ENCODE measurements at places on chromosomes 3 and 15.

- DNase-seq, result no peak
Observed at GRCh38 chr3:146390957-146391356, 78.4 kb downstream of the PLSCR2 start.

- DNase-seq, result no peak
Observed at GRCh38 chr3:32076566-32076965, 29.9 kb upstream of the GPD1L start.

GRCh38 chr3:34035775-34036174, 237.3 kb downstream of the PDCD6IP start:
- DNase-seq, result no peak

DNA sequence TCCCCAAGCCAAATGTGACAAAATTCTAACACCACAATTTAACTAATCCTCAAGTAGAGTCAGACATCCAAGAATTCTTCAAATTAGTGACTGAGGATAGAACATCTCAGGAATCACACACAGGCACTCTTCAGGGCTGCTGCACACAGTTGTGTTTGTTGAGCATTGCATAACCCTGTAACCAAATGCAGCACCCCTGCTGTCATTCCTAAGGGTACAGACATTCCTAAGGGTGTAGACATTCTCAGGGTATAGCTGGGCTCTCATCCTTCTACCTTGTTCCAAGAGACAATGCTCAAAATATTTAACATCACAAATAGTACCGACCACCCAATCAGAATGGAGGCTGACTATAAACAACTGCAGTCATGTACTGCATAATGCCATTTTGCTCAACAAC, 107.1 kb upstream of the UBE2E2 start:
- DNase-seq, result no peak

GRCh38 chr15:34606545-34606944, 23.1 kb upstream of the GOLGA8B start:
- DNase-seq, result no peak

DNA sequence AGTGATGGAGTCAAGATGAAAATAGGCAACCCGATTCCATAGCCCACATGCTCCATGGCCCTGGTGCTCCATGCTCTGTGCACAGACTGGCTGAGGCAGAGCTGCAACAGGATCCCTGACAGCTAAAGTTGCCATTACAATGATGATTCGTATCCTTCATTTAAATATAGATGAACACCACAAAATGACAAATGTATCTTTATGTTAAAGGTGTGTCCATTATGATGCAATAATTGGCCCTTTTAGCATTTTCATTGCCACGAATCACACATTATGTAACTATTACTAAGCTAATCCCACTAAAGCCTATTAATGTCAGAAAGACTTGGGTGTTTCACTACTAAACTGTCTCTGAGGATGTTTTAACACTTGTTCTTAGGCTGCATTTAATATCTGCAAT, 270.2 kb upstream of the THBS1 start:
- DNase-seq, result no peak

GRCh38 chr3:115361806-115362205, 214.7 kb upstream of the ZBTB20 start:
- DNase-seq, result no peak

GRCh38 chr3:52231502-52232278, 6.2 kb upstream of the TLR9 start:
- peak; percentile 76 for DNase-seq

GRCh38 chr15:77817434-77817833, 184.7 kb upstream of the LINGO1 start:
- DNase-seq, result no peak

DNA sequence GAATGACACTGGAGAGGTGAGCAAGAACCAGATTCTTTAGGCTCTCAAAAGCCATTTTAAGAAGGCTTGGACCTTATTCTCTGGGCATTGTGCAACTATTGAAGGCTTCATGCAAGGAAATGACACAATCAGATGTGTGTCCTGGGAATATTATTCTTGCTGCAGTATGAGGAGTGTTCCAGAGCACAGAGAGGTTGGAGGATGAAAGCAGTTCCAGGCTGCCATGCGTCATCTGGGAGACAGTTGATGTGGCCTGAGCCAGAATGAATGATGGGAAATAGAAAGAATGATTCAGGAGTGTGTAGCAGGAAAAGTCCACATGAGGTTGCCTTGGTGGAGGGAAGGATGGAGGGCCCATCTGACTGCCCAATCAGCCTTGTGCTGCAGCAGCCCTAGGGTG, 123.1 kb downstream of the CHCHD6 start:
- DNase-seq, result no peak

DNA sequence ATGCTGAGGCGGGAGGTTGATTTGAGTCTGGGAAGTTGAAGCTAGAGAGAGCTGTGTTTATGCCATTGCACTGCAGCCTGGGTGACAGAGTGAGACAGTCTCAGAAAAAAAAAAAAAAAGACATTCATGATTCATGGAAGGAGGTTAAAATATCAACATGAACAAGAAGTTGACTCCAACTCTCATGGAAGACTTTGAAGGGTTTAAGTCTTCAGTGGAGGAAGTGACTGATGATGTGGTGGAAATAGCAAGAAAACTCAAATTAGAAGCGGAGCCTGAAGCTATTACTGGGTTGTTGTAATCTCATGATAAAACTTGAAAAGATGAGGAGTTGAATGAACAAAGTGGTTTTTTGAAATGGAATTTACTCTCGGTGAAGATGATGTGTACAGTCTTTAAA, 491.8 kb downstream of the SQOR start:
- no peak for DNase-seq

GRCh38 chr3:190566043-190566933, 52.4 kb downstream of the IL1RAP start:
- no peak for DNase-seq

- DNase-seq, result no peak
Observed at GRCh38 chr3:188150982-188151381, 3.0 kb upstream of the LPP start.

GRCh38 chr15:55710286-55710685, 32.7 kb downstream of the PRTG start:
- DNase-seq, result no peak

GRCh38 chr3:32288819-32289218, 50.3 kb downstream of the CMTM8 start:
- no peak for DNase-seq

DNA sequence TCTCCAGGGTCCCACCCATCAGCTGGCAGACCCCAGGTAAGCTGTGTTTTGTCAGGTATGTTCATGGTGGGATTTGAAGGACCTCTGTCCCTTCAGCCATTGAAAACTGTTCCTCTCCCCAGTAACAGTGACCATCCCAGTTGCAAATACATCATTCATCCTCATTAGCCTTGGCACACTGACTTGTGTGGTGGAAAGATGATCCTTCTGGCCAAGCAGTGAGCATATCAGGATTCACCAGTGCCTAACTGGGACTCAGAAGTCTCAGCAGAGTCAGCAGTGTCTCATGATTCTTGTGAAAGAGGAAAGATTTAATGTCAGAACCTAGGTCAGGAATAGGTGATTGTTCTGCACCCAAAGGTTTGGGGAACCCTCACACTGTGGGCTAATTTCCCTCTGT, 90.2 kb downstream of the DNAJB8 start:
- DNase-seq, result no peak

DNA sequence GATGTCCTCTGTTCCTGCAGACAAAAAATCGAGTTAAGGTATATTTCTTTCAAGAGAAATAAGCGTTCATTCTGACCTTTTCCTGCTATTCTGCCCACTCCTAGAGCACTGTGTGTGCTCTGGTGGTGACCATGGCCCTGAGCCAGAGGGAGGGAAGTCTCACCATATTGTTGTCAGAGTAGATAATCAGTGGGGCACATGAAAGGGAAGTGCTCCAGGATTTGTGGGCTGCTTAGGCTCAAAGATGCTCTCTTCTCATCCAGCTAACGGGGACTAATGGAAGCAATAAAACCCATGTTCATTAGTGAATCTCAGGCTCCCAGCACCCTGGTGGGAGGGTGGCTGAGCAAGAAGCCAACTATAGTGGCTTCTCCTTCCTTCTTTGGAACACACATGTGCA, 70.7 kb upstream of the EOMES start:
- no peak for DNase-seq

- no peak for DNase-seq
Observed at GRCh38 chr3:134978658-134979057, 183.6 kb downstream of the EPHB1 start.

GRCh38 chr15:31472636-31473384, 146.2 kb downstream of the KLF13 start:
- peak; percentile 32 for DNase-seq

GRCh38 chr3:113812854-113813253, 25.7 kb upstream of the GRAMD1C start:
- DNase-seq, result no peak

- no peak for DNase-seq
Observed at GRCh38 chr15:59124261-59124660, 19.3 kb downstream of the CCNB2 start.

- DNase-seq, result no peak
Observed at GRCh38 chr3:152051501-152052404, 178.3 kb downstream of the SUCNR1 start.

DNA sequence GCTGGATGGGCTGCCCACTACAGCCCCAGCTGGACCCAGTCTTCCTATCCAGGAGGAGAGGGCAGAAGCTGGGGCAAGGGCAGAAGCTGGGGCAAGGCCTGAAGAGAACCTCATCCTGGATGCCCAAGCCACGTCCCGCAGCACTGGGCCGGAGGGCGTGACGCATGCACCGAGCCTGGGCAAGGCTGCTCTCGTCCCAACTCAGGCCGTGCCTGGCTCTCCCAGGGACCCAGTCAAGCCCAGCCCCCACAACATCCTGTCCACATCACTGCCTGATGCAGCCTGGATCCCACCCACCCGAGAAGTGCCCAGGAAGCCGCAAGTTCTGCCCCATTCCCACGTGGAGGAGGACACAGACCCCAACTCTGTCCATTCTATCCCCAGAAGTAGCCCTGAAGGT, 22.3 kb downstream of the FBLN2 start:
- DNase-seq, result no peak

DNA sequence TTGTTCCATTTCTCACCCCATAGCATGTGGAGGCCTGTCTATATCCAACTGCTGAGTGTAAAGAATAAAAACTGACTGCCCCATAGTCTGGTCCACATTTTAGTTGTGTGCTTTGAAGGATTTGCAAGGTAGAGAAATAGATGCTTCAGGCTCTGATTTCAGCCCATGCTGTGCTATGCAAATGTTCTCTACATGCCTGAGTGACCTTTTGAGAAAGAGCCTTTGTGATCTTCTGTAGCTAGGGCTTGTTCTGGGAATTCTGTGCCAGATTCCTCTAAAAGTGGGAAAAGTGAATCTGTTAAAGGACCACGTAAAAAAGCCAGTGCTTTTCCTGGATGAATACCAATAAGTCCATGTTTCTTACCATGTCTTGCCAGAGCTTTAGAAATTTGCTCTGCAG, 5.2 kb downstream of the KCTD6 start:
- DNase-seq, result no peak

DNA sequence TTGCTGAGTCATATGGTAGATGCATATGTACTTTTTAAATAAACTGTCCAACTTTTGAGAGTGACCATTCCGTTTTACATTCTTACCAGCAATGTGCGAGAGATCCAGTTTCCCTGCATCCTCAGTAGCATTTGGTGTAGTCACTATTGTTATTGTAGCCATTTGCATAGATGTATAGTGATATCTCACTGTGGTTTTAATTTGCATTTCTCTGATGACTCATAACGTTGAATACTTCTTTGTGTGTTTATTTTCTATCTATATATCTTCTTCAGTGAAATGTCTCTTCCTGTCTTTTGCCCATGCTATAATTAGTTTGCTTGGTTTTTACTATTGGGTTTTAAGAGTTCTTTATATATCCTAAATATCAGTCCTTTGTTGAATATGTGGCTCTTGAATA, 255.7 kb upstream of the GRM7 start:
- no peak for DNase-seq

DNA sequence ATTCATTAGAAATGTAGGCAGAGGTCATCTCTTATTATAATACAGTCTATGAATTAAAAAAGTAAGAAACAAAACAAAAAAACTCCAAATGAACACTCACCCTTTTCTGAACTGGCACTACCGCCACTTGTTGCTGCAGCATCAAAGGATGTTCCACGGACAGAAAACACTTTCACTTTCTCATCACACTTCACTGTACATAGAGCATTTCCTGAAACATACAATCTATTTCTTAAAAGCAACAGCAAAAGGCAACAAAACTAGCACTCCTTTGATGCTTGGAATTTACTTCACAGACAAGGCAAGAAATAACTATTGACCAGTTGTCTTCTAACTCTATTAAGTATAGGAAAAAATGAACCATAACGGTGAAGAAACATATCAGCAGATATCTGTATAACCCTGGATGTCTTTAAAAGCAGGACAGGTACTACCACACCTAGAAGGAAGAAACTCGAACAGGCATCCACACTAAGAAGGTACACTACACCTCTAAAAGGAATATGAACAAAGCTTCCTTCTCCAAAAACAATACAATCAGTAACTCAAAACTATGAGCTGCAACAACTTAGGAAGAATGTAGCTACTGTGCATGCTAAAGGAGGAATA, 24.9 kb downstream of the ETFA start:
- no peak for DNase-seq

DNA sequence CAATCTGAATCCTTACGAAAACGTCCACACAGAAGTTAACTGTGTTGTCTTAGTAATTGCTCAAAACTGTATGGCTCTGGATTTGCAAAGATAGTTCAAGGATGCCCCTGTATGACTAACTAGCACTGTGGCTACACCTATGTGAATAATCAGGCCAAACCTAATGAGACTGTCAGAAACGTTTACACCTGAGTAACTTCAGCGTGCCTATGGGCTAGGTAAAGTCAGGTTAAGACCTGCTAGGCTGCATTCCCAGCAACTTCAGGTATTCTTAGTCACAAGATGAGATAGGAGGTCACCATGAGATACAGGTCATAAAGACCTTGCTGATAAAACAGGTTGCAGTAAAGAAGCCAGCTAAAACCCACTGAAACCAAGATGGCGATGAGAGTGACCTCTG, 87.8 kb upstream of the PLXND1 start:
- no peak for DNase-seq

DNA sequence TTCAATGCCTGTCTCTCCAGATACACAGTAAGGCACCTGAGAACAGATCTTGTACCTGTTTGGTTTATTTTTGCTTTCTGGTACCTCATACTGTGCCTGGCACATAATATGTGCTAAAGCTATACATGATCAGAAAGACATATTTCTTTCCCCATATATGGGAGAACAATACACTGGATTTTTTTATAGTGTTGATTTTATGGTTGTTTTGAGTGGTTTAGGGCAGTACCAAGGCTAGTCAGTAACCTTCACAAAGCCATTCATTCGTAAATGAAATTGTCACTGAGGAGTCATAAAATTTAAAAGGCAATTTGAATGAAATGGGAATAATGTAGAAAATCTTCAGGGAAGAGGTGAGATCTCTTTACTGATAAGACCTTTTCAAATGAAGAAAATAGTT, 810.2 kb downstream of the TUSC7 start:
- no peak for DNase-seq

Measured in activated effector memory CD4-positive, alpha-beta T cell treated with Interleukin-2 at 50 U/mL for 16 hours (primary cell).